ENCODE measurements at places on chromosomes 12 and 14. TPM values are rescaled to one million over a fixed set of nuclear protein-coding genes. Genes with fewer than 3 reads are reported as not detected.

DNA sequence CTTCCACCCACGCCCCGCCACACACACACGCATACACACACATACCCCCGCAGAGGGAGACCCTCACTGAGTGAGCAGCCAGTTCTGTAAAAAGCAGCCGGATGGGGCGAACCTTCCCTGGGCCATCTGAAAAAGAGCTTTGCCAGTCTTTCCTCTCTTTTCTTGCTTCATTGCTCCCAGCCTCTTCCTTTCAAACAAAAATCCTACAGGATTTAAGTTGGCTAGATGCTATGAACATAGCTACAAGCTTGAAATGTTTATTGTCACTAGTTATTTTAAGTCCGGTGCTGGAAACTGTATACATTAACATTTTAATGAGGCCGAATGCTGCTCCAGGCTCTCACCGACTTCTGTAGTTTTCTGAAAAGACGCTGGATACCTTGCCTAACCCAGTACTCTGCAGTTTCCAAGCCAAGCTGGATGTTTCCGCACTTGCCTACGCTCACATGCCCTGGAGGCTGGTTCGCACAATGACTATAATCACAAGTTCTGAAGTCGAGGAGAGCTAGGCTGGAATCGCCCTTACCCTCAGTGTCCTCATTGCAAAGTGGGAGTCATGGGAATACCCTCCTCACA is 39.2 kb downstream of the LTBP2 start:
- DNase-seq = no peak

DNA sequence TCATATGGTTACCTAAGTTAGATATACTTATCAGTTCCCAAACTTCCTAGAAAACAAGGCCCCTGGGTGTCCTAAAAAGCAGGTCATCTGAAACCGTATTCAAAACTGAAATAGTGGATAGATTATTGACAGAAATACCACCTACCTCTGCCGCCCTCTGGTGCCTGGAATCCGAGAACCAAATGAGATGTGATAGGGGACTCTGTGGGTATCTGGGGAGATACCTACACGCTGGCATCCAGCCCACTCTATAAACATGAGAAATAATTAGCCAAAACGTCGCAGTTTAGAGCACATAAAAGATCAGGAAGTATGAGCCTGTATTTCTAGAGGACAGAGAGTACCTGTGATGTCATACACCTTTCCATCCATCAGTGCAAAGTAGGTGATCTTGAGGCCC is 4.4 kb downstream of the ORMDL2 start:
- no peak for DNase-seq

GRCh38 chr12:26906024-26906423 is 31.8 kb downstream of the INTS13 start:
- no peak for DNase-seq

DNA sequence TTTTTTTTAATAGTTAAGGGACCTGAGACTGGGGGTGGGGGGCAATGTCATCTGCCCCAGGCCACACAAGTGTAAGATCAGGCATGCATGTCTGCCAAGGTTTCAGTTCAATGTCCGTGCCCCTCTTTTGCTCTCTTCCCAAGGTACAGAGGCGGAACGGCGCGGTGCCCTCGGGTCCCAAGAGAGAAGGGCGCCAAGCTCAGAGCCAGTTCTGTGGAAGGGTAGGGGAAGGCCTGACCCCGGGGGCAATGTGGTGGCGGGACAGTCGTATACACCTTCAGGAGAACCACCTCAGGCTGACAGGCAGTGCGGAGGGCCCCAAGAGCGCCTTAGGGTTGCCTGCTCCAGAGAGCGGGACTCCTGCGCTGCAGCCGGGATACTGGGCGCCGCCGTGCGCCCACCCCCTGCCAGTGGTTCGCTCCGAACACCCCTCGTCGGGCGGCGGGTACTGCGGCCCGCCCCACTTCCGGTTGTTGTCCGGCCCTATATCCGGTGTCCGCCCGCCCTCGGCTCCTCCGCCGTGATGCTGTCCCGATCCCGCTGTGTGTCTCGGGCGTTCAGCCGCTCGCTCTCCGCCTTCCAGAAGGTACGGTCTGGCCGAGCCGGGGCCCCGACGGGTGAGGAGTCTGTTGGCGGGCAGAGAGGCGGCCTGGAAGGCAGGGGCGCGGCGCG is at the start of gene DLST:
Gene DLST (plus strand): TSS at position 486 of the 672 bp plus-strand sequence. CDS start 38 bp downstream, at position 524.
- peak; percentile 86 for DNase-seq

DNA sequence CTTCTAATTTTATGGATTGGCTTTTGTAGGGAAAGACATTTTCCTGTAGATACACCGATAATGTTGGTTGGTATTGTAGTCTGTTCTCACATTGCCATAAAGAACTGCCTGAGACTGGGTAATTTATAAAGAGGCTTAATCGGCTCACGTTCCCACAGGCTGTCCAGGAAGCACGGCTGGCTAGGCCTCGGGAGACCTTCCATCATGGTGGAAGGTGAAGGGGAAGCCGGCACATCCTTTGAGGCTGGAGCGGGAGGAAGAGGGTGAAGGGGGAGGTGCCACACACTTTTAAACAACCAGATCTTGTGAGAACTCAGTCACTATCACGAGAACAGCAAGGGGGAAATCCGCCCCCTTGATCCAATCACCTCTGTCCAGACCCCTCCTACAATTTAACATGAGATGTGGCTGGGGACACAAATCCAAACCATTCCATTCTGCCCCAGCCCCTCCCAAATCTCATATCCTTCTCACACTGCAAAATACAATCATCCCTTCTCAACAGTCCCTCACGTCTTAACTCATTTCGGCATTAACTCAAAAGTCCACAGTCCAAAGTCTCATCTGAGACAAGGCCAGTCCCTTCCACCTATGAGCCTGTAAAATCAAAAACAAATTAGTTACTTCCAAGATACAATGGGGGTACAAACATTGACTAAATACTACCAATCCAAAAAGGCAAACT is 66.7 kb upstream of the EIF5 start:
- DNase-seq = no peak

- no peak for DNase-seq
Measured at GRCh38 chr12:91935296-91935695, 210.3 kb downstream of the BTG1 start.

GRCh38 chr12:103865151-103865730 is 24.2 kb upstream of the NT5DC3 start:
- DNase-seq = no peak

DNA sequence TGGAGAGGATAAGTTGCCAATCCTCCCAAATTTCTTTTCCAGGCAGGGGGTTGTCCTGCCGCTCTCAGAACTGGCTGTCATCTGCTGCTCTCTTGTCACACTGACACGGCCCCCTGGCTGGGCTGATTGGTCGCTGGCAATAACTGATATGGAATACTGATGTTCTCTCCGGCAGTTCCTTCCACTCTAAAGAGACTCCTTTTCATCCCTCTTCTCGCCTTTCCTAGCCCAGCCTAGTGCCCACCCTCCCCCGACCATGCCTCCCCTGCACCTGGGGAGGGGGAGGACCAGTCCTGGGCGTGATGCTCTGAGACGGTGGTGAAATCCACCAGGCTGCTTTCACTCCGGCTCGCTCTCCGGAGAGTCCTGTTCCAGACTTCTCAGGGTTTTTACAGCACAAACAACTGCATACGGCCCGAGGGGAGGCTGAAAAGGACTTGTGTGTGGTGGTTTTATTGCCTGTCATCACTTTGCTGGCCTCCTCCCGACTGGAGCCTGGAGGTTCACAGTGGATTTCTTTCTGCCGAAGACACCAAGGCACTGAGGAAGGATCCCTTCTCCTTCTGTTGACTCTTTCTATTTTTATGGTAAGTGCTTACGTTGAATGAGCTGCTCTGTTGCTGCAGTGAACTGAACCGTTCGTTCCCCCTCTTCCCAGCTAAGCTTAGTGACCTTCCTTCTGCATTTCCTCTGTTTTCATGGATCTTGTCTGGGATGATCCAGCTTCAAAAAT is at the start of gene ANO4:
Gene ANO4 (plus strand): TSS at position 336 of the 733 bp plus-strand sequence. CDS start 107,010 bp downstream, outside the sequence.
- no peak for DNase-seq

GRCh38 chr12:122726080-122726558 is 4.5 kb downstream of the HCAR1 start:
- peak; percentile 65 for DNase-seq

GRCh38 chr12:42450248-42450647 is 124.3 kb downstream of the PPHLN1 start:
- peak; percentile 52 for DNase-seq

DNA sequence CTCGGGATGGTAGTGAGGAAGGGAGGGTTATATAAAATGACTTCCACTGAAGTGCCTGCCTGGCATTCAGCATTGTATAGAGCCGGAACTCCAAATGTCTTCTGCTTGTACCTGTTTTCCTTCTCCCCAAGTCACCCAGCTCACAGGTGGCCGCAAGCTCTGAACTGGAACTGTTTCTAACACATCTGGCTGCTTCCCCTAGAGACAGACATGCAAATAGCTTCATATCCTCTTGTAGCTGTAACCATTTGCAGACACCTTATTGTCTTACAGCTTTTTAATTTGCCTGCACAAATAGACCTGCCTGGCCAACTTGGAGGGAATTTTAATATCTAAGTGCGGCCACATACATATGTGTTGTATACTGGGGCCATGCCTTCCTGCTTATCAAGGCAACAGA is 126.0 kb downstream of the CHST11 start:
- no peak for DNase-seq

NEMP1 gene
- total RNA-seq = 19.0 TPM

NOVA1 gene
- not detected for total RNA-seq

EIF5 gene
- total RNA-seq = 288 TPM

Data from HT1080 (cell line).